ENCODE measurements at places on chromosomes 1 and 21.

DNA sequence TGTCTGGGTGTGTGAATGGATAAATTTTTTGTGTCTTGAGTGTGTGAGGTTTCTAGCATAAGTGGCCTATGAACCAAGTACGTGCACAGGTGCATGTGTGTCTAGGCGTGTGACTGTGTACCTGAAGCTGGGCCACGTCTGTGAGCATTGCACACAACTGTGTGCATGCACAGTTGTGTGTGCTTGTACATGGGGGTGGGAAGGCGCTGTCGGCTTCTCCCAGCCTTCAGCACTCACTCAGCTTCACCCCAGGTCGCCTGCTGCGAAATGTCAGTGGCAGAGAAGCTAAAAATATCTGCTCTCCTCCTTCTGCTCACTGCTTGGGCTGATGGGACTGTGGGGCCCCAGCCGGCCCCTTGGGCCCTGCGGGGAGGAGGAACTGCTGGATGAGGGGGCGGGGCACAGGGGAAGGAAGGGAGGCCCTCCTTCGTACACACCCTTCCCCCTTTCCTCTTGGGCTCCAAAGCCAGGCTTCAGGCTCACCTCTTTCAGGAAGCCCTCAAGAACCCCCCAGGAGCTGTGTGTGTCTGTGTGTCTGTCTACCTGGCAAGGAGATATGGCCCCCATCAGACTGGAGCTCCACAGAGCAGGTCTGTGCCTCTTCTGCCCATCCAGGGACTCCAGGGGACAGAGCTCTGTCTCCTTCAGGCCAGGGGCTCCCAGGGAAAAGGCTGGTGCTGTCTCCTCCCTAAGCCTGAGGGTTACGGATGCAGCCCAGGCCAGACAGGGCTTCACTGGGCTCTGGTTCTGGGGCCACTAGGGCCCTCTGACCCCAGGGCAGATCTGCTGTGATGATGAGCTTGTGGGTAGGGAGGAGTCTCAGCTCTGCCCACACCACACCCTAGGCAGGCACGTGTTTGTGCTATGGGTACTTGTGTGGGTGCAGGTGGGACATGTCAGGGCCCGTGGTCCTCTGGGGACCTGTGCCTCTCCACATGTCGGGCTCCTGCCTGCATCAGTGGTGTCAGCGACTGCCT, 35.6 kb upstream of the WASF2 start:
- DNase-seq: peak; percentile 30

DNA sequence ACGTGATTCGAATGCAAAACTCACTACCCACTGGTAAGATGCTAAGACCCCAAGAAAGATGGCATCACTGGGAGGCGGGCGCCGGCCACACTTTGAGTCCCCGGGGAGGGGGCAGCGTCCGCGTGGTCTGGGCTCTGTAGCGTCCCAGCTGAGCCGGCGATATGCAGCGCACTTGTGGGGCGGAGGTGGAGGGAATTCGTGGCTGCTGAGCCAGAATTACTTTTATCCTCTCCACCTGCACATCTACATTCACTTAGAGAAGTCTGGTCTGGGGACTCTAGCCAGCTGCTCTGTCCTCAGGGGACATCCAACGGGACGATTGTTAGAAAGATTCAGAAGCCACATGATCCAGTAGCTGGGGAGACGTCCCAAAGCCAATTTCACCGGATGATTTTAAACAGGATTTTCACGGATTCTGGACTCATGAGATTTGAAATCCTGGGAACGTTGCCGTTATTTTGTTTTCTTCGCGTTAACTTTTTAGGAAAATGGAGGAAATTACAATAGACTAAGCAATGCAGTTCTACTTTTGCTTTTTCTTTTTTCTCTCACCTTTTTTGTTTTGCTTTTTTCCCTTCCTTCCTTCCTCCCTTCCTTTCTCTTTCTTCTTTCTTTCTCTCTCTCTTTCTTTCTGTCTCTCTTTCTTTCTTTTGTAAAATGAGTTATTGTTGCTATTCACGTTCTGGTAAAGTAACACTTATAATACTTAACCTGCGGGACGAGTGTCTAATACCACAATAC, 1.3 kb downstream of the JAM2 start:
- peak; percentile 55 for DNase-seq

DNA sequence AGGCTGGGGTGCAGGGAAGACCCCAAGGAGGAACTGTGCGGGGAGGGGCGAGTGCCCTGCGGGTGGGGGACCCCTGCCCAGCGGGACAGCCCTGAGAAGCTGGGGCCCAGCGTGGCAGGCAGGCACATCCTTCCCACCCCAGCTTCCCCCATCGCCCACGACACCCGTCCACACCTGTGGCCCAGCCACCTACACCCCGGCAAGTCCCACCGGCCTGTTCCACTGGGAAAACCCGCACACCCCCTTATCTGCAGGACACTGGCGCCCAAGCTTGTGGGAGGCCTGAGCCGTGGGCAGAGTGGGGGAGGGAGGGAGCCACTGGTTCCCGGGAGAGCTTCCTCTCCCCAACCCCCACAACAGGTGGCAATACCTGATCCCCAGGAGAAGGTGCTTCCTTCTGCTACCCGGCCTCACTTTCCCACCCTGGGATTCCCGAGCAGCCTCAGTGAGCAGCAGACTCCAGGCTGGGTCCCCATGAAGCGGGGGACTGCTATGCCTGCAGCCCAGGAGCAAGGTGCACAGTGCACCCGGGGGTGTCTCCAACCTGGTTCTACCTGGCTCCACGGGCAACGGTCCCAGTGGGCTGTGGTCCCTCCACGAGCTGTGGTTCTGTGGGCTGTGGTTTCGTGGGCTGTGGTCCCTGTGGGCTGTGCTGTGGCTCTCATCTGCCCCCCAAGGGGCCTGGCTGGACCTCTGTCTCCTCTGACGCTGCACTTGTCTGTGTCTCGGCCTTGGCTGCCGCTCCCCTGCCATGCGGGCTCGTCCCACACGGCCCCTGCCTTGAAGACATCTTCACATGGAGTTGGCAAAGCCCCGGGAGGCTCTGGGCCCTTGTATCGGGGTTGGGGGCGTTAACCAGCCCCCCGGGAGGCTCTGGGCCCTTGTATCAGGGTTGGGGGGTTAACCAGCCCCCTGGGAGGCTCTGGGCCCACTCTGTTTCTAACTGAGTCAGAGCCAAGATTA, 37.8 kb upstream of the POFUT2 start:
- DNase-seq: no peak

DNA sequence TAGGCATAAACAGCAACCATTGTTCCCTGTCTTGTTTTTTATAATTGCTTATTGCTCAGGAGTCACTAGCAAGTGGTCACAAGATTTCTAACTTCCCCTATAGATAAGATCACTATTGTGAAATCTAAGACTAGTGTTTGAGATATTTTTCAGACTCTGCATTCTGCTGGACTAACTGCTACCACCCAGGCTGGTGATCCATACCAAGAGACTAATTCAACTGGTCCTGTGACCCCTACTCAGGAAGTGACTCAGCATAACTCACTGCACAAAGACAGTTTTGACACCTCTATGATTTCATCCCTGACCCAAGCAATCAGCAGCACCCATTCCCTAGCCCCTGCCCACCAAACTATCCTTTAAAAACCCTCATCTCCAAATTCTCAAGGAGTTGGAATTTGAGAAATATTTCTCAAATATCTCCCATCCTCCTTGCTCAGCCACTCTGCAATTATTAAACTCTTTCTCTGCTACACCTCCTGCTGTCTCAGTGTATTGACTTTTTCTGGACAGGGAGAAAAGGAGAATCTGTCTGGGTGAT, 52.7 kb downstream of the TRIM33 start:
- DNase-seq: no peak

DNA sequence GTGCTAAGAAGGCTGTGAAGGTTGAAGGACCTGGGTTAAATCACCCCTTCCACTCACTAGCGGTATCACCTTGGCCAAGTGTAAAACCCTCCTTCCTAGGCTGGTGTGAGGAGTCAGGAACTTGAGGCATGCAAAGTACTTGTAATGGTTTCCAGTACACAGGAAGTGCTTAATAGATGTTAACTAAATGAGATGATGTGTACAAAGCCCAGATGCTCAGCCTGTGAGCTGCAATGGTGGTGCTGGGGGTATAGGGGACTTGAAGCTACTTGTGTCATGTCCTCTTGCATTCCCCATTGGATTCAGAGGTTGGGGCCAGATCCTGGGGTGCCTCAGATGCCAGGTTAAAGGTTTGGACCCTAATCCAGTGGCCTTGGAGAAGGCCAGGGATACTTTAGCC, 75.5 kb downstream of the EPHB2 start:
- no peak for DNase-seq

- DNase-seq: no peak
Observed at GRCh38 chr1:43880604-43881003, 53.0 kb upstream of the ARTN start.

GRCh38 chr1:240492832-240493440, 119.0 kb downstream of the GREM2 start:
- no peak for DNase-seq

All from midbrain (tissue), 1 donor.